CD8-positive, alpha-beta memory T cell (primary cell): ENCODE measurements at places on chromosomes 3 and 15. TPM values are rescaled to one million over a fixed set of nuclear protein-coding genes. Genes with fewer than 3 reads are reported as not detected.

The CNTN4 gene
- not detected for total RNA-seq

GRCh38 chr15:48967336-48967735 lies 3.6 kb upstream of the SHC4 start:
- no peak for DNase-seq

- no peak for DNase-seq
These were observed 59.4 kb downstream of the B3GNT5 start for GRCh38 chr3:183312433-183312832.

DNA sequence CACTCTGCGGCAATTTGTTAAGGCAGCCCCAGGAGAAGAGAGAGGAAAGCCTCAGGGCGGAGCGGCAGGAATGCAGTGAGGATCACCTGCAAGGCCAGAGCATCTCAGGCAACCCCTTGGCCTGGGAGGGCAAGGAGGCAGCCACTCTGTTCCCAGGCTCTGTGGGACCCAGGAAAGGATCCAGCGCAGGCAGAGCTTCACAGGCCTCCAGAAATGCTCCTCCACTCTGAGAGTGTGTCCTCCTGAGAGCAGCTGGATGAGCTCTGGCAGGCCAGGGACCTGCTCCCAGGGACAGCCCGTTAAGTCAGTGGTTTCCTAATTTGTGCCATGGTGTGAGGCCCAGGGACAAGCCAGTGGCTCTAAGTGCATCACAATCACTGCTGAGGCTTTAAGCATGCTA lies 35.2 kb downstream of the RAB6B start:
- DNase-seq: no peak

The ARGFX gene
- total RNA-seq: not detected

The PAQR5 gene
- total RNA-seq: not detected

The GOLGA8S gene
- not detected for total RNA-seq

GRCh38 chr3:112466020-112466419 lies 33.3 kb downstream of the BTLA start:
- no peak for DNase-seq

GRCh38 chr15:79222808-79223207 lies 59.7 kb upstream of the ANKRD34C start:
- no peak for DNase-seq

- no peak for DNase-seq
These were observed 30.3 kb downstream of the DUSP7 start for GRCh38 chr3:52026041-52026440.

- no peak for DNase-seq
These were observed 77.2 kb upstream of the WDR72 start for GRCh38 chr15:53836618-53837017.

DNA sequence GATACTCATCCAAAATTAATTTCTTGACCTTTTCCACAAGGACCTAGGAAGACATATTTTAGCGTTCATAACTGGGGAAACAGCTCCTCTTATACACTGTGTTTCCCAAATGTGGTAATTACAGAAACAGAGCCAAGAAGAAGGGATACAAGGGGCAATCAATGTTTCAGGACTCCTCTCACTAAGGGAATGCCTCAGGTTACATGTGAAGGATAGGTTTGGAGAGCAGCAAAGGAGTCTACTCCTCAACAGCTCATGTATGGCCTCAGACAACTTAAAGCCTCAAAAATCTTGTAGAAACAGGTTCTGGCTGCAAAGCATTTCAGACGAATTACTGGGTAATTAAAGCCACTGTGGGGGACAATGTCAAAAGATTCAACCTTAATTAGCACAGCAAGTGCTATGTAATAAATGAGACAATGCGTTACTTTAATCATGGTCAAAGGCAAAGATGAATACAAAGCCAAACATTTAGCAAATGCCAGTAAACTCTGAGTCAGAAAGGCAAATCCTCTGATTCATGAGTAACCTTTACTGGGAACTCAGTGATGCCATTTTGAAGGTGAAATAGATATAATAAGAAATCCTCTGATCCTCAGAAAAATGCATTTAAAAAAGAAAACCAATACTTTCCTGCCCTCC lies 1111.2 kb downstream of the TUSC7 start:
- no peak for DNase-seq

DNA sequence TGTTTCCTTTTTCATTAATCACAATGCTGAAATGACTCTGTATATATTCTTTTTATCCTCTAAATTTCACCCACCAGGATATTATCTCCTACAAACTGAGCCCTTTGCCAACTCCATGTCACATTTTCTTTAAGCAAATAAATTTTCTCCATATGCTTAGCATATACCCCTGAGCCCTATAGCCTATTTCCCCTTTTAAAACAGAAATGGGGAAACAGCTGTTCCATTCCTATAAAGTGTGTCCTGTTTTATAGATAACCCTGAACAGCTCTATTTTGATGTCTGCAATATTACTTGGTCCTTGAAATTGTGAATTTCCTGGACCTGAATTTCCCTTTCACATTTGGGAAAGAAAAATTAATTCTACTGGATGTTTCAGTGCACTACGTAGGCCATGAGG lies 15.6 kb upstream of the FILIP1L start:
- DNase-seq: no peak

The CYP1A1 gene
- total RNA-seq: 2.6 TPM

The HYKK gene
- 0.82 TPM for total RNA-seq

The A4GNT gene
- not detected for total RNA-seq

- no peak for DNase-seq
These were observed 6.3 kb downstream of the BNC1 start for GRCh38 chr15:83278191-83278590.

DNA sequence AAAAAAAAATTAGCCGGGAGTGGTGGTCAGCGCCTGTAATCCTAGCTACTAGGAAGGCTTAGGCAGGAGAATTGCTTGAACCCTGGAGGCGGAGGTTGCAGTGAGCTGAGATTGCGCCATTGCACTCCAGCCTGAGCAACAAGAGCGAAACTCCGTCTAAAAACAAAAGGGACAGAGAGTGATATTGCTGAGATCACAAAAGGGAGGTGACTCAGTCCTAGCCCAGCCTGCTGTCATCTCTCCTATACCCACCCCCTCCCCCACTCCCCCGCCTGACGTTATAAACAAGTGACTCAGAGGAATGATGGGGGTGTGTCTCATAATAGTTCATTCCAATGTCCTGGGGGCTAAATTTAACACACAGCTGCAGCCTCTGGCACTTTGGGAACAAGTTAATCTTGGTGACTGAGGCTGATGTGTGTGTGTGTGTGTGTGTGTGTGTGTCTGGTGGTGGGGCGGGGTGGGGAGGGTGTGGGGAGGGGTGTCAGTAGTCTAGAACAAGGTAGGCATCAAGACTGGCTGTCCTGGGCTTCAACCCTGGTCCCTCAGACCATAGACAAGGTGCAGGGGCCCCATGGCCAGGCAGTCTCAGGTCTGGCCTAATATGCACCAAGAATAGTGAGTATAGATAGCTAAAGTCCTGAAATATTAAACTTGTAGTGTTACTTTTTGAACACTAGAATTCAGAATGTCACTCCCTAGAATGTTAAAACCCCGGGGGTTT lies 1.3 kb upstream of the KLHL40 start:
- no peak for DNase-seq

DNA sequence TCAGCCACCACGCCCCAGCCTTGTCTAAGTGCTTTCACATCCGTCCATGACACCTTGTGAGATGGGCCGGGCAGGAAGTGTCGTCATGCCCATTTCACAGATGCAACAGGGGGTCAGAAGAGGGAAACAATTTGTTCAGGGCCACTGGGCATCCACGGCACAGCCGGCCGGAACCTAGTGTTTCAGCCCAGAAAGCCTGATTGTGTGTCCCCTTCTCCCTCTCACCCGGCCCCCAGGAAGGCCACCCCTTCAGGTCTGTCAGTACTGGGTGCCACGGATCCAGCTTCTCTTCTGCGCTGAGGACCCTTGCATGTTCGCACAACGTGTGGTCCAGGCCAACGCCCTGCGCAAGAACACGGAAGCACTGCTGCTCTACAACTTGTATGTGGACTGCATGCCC lies 15.8 kb downstream of the DNAH1 start:
- DNase-seq: peak; percentile 30

DNA sequence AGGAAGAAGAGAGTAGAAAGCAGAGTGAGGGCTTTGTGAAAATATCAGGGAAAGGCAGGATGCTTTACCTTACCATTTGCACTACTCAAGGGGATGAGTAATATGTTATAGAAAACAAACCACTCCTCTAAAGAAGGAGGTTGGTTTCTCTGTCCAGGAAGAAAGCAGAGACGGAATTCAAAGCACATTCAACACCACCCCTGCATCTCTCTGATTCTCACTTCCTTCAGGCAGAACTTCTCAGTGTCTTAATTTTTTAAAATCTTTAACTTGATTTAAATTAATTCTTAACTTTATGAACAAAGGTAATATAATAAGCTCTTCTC lies 82.4 kb downstream of the NR2F2 start:
- DNase-seq: no peak
